Neural progenitor cell (in vitro differentiated cells): ENCODE measurements at places on chromosomes 1 and 21. TPM values are rescaled to one million over a fixed set of nuclear protein-coding genes. Genes with fewer than 3 reads are reported as not detected.

NCAM2 gene
- 0.40 and 0.84 TPM in 2 replicates for total RNA-seq

TEDDM1 gene
- not detected in 2 replicates for total RNA-seq

ZFP69B gene
- total RNA-seq = 11.0 and 17.1 TPM in 2 replicates

RGS16 gene
- total RNA-seq = 12.5 and 16.4 TPM in 2 replicates

DNA sequence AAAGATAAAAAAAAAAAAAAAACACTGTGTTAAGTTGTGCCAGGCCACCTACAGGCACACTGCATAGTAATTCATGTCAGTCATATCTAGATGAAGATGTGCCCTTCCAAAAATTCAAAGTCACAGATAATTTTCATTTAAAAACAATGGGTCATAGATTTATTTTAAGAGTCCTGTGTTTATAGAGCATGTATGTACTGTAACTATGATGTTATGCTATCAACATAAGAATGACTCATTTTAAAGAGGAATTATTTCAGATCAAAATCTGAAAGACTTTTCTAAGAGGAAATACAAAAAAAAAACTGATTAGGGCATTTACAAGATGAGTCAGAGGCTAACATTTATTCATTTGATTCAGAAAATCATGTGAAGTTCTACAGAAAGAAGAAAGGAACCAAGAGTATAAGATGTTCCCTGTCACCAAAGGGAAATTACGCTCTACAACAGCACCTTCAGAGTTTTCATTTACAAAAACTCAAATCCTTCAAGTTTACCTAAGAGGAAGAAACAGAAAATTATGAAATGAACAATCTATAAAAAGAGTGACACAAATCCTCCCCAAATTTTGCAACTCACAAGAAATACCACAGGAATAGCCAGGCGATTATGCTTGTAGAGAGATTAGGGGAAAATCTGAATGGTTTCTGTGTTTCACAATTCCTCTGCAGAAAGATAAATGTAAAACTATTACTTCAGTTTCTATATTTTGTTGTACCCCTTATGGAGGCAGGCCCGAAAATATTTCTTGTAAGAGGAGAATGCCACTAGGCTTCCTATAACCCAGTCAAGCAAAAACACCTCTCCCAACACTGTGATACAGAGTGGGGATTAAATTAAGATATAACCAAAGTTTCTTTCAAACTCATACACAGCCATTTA lies 13.8 kb downstream of the TP53BP2 start:
- no peak for DNase-seq

GRCh38 chr1:102083192-102083591 lies 86.5 kb upstream of the OLFM3 start:
- DNase-seq = no peak

DNA sequence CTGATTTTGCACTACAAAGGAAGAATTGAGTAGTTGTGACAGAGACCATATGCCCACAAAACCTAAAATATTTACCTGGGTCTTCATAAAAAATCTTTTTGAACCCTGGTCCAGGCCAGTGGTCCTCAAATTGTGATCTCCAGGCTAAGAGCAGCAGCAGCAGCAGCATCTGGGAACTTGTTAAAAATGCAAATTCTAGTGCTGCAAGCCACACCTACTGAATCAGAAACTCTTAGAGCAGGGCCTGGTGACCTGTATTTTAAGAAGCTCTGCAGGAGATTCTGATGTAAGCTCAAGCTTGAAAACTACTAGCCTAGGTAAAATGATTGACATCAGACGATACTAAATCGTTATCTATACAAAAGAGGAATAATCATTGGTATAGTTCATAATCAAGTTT lies 112.2 kb downstream of the LRRC7 start:
- no peak for DNase-seq

EDARADD gene
- 1.4 and 1.7 TPM in 2 replicates for total RNA-seq
